ENCODE measurements at places on chromosomes 12 and 14.
A peak's percentile ranks its signal among the peaks of the same experiment; 100 is the strongest.

- no peak for DNase-seq
Measured at GRCh38 chr14:56592746-56593544, 13.3 kb downstream of the TMEM260 start.

DNA sequence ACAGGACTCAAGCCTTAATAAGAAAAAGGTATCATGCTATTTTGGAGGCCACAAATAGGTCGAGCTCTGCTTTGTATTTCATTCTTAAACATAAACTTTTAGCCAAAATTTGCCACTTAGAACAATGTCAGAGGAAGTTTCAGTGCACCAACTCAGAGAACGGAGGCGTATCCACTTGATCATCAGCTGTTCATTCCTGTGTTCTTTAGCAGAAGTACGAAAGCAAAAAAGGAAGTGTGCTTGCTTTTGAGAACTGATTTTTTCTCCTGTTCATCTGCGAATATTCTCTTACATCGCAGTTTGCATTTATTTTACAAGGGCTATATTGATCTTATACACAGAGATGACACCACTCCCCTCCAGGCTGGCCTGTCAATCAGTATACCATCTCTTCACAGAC is 188.6 kb upstream of the SOX5 start:
- DNase-seq = no peak

GRCh38 chr14:103699261-103699661 is 16.0 kb downstream of the XRCC3 start:
- DNase-seq = no peak

DNA sequence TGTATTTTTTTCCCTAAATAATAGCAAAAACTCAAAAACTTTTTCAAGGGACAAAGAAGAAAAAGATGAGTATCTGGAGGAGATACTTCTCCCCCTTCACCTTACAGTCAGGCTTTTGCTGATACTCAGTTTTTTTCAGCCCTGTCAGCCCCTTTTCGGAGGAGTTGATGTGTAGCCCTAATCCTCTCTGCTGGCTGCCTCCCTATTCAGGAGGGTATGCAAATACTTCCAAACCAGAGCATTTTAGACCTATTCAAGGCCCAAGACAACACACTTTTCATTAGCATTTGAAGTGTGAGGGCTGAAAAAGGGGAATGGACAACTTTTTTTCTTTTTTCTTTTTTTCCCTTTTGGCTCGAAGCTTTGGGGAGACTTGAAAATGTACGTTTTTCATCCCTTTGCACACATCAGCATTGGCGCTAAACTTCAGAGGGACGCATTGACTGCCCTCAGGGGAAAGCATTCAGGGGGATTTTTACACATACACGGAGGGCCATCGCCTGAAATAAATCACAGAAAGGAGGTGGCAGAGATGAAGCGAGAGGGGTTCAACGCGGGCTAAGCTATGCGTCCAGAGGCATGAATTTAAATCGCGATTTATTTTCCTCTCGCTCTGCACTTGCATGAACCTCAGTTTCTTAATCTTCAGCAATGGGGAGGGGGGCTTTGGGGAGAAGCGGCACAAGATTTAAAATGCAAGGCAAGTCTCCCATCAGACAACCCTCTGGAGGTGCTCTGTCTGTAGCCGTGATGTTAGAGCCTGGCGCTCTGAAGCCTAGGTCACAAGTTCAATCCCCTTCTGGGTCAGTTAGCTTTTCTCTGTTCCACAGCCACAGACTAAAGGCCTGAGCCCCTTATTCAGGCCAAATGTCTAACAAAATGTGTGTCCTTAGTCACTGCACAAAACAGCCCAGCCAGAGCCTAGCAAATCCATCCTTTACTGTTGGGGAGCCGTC is 86.3 kb downstream of the ASCL1 start:
- DNase-seq = no peak

DNA sequence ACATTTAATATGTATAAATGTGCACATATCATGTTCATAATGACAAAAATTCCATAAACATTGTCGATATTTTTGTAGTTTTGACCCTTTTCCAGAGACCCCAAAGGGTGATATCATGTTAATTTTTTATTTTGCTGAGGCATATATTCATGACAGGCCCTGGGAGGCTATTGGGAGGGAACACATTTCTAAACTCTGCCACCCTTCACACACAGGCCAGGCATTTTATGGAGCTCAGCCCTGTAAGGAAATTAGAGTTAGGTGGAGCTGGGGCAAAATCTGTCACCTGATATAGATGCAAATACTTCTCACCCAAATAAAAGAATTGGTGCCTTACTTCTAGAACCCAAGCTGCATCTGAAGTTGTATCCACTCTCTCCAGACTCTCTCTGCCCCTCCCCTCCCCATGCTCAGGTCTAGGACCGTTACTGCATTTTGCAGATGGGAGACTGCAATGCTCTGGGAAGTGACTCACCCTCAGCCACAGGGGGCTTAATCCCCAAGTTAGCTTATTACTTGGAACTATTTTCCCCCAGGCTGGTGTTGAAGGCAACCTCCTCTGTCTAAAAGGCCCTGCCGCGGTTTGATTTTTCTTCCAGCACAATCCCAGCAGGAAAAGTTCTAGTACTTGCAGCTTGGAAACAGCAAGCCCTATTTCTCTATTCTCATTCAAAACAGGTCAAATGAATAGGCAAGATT is 238.9 kb downstream of the EMP1 start:
- DNase-seq = no peak

DNA sequence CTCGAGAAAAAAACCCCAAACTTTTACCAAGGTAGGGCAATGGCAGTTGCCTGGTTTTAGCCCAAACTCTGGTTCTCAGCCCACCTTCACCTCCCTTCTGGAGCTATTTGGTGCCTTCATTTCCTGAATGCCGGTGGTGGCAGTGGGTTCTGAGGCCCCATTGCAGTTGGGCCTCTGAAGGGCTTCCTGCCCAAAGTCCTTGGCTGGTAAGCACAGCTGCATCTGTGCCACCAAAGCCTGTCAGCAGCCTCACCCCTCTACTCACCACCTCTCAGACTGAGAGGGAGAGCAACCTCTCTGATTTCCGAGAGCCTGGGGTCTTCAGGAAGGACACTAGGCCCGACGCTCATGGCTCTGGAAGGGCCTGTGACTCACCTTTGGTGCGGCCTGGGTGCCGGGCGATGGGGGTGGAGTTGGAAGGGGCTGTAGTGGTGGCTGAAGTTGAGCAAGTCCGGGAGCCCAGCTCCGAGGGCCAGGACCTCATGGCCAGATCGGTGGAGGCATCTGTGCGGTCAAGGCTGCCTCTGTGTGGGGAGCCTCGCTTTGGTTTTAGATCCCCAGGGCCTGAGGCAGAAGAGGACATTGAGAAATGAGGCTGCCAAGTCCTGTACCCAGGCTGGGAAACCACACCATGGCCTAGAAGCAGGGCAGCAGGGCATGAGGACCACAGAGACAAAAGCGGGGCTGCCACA is 38.6 kb upstream of the GPR68 start:
- DNase-seq = no peak

DNA sequence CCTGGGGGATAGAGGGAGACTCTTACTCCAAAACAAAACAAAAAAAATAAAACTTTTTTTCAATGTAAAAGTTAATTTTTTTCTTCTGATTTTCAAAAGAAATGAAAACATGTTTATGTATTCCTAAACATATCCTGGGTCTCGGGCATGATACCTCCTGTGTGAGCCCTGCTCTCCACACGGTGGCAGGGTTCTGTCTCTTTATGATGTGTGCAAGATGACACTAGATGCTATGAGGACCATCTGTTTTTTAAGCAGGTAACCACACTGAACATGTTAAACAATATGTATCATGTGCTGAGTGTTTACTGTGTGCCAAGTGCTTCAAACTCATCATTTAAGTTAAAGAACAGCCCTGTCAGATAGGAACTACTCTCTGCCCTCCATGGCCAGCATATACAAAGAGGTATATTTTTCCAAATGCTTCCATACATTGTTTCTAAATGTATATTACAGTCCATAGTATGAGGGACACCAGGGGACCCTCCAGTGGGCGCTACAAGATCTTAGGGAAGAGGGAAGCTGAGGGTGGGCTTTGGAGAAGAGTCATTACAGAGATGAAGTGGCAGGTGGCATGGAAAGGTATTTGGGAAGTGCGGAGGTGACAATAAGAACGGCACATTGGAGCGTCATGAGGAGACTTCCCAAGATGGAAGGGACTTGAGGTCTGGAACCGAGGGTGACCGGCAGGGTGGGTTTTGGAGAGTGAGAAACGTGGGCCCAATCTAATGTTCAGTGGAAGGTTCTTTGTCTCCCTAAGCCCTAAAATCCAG is 28.5 kb downstream of the FOS start:
- DNase-seq = peak; percentile 69

DNA sequence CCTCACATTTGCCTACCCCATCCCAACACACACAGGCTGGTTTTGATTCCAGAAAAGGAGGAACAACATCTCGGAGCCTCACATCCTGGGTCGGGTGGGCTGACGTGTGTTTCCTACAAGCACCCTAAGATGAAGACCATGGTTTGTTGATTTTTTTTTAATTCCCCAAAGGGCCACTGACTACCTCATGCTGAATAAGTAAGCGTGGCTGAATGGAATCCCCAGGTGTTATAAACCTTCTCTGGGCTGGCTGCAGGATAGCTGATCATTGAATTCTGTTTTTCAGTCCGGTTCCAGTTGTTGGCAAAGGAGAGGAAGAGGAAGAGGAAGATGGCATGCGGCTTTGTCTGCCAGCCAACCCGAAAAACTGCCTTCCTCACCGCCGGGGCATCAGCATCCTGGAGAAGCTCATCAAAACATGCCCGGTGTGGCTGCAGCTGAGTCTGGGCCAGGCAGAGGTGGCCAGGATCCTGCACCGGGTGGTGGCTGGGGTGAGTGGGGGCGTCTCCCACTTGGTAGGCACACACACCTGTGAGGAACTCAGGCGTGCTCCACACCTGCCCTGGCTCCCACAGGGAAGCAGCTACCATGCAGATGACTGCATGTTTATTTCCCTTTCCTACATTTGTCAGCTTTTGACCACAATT is 42.0 kb downstream of the RIN3 start:
- no peak for DNase-seq

GRCh38 chr12:69985656-69986055 is 160.6 kb downstream of the MYRFL start:
- peak; percentile 28 for DNase-seq

DNA sequence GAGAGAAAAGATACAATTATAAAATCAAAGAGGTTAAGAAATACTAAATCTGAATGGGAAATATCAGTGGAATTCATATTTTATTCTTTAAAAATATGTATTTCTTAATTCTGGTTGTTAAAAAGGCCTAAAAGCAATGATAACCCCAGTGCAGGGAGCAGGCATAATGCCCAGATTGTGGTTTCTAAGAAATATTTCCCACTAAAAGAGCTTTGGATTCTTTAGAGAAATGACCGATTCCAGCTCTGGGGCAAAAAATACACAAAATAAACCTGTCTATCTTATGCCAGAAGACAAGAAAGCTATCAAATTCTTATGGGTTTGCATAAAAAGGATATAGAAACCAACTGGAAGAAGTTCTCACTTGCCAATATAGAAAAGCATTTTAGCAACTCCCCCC is 71.6 kb downstream of the PDE6H start:
- no peak for DNase-seq

DNA sequence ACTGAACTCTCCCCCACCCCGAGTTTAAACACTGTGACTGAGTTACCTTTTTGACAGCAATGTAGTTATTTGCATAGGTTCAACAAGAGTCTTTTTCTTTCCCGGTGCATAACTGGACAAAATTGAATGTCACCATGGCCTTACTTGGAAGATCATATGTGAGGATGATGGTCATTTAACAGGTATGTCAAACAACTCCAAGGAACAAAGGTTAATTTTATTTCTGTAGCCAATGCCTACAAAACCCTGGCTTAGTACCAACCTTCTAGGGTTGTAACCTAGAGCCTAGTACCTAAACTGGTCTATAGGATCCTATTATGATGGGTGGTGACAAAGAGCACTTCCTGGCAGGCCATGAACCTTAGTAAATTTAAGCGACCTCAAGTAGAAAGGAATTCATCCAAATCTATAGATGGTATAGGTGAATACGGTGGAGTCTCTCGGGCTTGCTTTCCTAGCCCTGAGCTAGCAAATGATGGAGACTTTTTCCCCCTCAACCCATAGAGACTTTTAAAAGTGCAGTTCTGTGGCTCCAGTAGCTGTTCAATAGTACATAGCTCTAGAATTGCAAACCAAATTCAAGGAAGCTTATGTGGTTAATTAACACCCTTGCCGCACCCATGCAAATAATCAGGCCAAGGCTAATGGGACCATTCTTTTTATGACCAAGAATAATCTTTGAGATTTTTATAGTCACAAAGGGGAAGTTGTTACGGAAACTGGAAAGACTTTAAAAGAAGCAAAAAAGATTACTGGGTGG is 89.0 kb downstream of the SLC38A1 start:
- no peak for DNase-seq

DNA sequence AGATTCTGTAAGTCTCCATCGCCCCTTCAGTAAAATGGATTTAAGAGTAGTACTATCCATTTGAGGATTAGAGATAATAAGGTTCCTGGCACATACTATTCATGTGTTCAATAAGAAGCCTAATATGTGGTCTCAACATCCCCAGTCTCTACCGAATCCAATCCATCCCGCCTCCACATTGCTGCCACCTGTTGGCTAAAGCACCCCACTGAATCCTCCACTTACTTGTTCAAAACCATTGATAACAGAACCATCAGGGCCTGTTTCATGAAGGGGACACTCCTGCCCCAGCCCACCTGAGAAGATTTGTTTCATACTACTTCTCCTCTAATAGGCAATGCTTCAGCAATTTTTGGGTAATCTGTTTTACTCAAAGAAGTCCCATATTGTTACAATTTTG is 147.5 kb downstream of the SLC2A13 start:
- DNase-seq = no peak

- no peak for DNase-seq
Measured at GRCh38 chr12:16346958-16347357, 487 bp upstream of the MGST1 start.

- peak; percentile 76 for DNase-seq
Measured at GRCh38 chr12:52004042-52004648, 2.6 kb upstream of the TAMALIN start.

DNA sequence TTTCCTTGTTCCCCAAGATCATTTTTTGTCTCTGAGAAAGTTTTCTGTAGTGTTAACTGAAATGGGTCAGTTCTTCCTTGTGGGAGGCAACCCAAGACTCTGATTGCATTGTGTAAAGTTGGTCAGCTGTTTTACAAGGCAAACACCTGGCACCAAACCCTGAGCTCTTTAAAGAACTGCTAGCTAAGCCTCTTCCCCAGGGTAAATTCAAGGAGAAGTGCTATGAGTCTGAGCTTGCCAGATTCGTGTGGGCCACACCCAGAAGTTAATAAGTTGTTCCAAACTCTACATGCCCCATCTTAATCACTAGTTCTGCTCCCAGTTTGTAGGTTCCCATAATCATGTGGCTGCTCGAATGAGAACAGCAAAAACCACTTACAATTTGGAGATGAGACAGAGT is 214.5 kb downstream of the BTG1 start:
- DNase-seq = no peak

DNA sequence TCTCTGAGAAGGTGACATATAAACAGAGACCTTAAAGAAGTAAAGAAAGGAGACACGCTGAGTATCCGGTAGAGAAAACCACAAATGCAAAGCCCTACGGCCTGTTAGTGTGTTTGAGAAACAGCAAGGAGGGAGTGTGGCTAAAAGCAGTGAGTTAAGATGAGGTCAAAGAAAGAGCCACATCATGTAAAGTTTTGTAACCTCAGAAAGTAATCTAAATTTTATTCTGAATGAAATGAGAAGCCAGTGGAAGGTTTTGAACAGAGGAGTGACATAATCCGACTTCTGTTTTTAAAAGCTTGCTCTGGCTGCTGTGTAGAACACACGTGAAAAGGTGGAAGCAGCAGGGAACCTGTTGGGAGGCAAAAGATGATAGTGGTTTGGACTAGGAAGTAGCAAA is 32.6 kb downstream of the PPP2R5E start:
- DNase-seq = no peak
